ENCODE measurements at places on chromosomes 16 and 17.

- DNase-seq, result peak; percentile 86
These were observed 945 bp downstream of the SGSH start for GRCh38 chr17:80219013-80219762.

DNA sequence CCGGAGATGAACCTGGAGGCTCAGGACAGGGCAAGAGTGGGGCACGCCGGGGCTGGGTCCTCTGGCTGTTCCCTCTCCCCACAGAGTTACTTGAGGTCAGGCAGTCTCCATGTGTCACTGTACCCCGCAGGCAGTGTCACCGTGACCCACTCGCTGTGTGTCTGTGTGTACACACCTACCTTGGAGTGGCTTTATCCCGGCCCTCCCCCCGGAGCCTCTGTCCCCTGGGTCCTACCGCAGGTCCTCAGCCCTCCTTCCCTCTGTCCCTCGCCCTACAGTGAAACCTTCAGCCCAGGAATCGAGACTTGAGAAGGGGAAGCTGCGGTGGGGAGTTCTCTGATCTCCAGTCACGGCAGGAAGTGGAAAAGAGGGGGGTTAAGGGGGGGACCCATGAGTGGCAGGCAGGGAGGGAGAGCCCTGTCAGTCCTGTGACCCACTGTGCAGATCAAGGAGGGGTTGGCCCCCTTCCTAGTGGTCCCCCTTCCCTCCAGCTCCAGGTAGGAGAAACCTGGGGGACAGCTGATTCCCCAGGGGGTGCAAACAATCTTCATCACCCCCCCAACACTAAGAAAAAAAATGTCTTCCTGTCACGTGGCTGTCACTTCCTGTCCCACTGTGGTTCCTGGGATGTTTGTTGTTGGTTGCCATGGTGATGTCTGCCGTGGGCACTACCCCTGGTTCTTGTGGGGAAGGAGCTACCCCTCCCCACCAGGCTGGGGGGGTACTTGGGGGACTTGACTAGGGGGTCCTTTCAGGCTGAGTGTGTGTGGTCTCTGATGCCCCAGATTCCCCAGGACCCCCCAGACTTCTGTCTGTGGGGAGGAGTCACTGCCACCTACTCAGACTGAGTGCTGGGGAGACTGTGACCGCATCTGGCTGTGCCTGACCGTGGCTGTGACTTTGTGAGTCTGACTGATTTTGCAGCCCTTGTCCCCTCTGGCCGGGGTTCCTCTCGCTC is 13.7 kb downstream of the RARA start:
- peak; percentile 84 for DNase-seq

- DNase-seq, result no peak
These were observed 3.2 kb downstream of the TMC6 start for GRCh38 chr17:78125138-78125913.

DNA sequence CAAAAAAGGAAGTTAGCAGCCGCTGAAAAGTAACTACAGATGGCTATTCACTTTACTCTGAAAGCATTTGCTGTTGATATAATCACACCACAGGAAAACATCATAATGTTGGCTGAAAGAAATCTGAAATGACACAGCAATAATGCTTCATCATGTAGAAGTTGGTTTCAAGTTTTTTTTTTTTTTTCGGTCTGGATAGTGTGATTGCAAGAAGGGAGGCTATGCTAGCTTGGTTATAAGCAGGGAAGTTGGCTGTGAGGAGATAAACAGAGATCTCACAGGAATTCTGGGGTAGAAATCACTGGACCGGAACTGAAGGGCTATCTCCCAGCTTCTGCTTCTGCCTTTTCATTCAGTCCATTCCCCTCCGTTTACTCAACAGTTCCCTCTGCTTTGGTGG is 57.9 kb downstream of the MYO1D start:
- DNase-seq, result no peak

DNA sequence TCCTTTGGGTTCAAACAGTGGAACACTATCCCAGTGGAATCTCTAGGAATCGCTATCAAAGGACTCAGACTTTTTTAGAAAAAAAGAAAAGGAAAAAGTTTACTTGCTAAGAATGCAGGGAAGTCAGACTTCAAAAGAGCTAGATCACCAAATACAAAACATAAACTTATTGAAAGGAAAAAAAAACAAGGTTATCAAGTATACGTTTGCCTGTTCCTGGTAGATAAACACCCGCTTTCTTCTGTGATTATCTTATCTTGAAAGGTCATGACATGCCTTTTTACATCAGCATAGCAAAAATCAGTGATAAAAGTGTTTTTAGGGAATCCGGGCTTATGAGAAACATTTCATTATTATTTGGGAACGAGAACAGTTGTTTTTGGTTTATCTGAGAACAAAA is 129.3 kb upstream of the TMEM97 start:
- DNase-seq, result no peak

DNA sequence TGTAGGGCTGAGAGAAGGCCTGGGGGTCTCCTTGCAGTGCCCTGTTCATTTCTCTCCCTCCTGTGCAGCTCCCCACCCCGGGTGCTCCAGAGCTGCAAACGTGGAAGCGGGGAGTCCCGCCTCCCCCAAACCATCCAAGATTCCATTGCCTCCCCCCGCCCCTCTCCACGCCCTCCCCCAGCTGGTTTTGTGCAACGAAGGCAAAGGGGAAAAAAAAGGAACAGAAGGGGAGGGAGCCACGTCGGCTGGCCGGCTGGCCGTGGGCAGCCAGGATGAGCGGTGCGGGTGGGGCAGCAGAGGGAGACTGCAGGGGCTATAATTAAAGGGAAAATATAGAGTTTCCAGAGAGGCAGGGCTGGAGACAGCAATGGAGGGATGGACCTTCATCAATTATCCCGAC is 1.7 kb upstream of the COL1A1 start:
- DNase-seq, result no peak

GRCh38 chr16:30559690-30560089 is 1.5 kb upstream of the ZNF764 start:
- no peak for DNase-seq

- DNase-seq, result no peak
These were observed 13.1 kb downstream of the SLC38A8 start for GRCh38 chr16:84029297-84030047.

DNA sequence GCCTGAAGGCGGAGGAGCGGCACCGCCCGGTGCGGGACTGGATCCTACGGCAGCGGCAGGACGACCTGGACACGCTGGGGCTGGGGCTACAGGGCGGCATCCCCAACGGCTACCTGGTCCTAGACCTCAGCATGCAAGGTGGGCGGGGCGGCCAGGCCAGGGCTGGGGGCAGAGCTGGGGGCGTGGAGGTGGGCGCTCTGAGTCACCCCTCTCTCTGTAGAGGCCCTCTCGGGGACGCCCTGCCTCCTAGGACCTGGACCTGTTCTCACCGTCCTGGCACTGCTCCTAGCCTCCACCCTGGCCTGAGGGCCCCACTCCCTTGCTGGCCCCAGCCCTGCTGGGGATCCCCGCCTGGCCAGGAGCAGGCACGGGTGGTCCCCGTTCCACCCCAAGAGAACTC is 7.9 kb downstream of the MSLN start:
- DNase-seq, result no peak

DNA sequence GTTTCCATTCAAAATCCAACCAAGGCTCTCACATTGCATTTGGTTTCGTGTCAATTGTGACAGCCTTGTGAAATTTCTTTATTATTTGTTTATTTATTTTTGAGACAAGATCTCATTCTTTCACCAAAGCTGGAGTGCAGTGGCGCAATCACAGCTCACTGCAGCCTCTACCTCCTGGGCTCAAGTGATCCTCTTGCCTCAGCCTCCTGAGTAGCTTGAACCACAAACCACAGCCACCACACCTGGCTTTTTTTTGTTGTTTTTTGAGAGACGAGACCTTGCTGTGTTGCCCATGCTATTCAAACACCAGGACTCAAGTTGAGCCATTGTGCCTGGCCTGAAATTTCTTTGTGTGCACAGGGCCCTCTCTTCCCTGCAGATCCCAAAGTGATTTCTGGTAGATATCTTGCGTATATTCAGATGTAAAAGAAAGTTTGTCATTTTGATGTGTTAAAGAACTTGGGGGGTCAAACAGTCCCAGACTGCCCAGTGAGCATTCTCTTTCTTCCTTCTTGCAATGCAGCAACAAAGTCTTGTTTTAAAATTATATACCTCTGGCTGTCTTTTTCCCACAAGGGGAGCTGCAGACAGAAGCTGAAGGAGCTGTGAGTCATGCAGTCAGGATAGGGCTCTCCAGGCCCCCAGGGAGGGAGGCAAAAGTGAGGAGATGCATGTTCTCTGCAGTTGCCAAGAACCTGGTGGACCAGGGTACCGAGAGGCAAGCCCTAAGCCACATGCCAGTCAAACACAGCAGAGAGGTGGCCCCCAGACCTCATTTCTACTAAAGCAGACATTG is 15.5 kb upstream of the USP22 start:
- DNase-seq, result no peak

DNA sequence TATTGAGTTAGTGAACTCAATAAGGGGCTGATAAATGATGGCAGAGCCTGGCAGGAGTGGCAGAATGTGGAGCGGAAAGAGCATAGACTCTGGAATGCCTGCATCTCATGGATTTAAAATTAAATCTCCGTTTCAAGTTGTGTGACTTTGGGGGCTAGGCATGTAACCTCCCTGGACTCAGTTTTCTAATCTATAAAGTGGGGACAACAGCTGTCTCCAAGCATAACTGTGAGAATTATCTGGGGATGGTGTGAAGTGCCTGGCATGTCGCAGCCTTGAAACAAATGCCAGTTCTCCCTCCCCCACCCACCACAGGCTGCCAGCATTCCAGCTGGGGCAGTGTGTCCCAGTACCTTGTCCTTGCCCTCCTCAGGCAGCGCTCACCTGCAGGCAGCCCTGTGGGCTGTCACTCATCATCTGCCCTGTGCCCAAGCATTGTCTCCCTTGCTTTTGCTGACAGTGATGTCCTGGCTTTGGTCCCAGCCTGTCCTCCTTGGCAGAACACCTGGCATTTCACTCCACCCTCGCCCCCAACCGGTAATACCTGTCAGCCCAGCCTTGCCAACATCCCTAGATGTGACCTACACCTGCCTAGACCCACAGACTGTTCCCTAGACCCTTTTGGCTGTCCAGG is 129.6 kb downstream of the MRM1 start:
- DNase-seq, result no peak

DNA sequence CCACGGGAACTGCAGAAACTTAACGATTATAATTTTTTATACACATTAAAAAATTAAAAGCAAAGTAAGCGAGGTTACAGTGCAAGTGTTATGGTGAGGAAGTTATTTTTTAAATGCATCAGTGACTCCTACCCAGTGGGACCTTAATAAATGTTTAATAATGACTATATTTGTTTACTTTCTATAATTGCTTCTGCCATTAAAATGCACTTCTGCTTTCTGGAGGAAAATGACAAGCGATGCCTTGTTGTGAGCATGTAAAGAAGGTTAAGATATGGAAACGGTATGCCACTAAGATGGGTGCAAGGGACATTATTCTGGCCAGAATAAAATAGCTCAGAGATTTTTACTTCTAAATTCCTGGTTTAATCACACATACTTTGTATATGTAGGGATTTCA is 252.1 kb downstream of the CDH11 start:
- DNase-seq, result no peak

DNA sequence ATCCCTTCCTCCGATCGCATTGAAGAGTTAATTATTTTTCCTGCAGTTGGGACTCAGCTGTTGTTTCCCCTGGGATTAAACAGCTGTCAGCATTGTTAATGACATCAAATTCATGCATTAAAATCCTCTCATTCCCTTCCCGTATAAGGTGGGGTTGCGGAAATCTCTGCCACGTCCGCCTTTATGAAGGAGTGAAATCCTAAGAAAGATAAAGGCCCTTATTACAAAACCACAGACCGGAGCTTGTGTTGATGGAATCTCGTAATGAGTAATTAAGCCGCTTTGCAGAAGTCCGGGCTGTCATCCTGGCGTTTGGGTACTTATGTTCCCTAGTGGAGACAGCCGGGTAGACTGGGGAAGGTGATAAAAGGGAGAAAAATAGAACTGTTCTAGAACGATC is 627.6 kb downstream of the MAF start:
- no peak for DNase-seq

- DNase-seq, result no peak
These were observed 118.3 kb upstream of the EEF2KMT start for GRCh38 chr16:5215901-5216300.

DNA sequence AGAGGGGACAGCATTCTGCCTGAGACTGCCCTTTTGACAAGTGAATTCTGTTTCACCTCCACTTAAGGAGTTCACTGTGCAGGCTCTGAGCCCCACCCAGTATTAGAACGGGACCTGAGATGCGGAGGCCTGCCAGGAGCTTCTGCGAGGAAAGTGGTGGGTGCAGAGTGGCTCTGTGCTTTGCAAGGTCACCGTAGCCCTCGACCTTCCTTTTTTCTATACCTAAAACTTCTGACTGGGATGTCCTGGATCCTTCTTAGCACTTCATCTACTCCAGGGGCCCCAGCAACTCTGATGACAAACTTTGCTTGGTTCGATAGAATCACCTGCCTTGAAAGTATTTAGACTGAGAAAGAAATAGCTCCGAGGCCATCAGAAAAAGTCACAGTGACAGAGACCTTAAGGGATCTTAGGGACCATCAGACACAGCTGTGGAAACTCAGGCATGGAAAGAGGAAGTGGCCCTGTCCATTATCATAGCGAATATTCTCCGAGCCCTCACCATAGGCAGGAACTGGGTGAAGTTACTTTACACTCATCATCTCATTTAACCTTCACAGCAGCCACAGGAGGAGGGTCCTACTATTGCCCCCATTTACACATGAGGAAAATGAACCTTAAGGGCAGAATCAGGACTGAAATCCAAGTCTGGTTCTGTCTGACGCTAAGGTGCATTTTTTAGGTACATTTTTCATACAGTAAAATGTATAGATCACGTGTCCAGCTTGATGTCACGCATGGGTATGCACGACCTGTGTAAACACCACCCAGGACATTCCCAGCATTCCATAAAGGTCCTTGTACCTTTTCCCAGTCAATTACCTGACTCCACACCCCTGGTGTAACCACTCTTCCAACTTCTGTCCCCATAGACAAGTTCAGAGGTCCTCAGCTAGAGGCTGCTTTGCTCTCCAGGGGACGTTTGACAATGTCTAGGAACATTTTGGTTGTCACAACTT is 676 bp upstream of the KRT13 start:
- DNase-seq, result no peak

GRCh38 chr17:14321476-14321949 is 20.6 kb downstream of the HS3ST3B1 start:
- no peak for DNase-seq

DNA sequence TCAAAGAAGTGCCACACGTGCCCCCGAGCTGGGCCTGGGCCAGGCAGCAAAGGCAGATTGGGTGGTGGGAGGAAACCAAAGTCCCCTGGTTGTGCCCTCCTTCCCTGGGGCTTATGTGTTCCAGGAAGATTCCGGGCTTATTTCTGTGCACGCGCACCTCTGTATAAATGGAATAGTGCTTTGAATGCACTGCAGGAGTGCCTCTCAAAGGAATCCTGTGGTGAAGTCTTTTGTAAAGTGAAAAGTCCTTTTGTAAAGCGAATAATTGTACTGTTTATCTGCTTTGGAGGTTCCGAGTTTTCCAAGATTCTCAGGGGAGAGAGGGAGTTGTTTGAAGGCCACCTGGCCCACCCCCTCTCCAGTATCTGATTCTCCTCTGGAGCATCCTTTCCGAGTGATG is 26.8 kb downstream of the C17orf75 start:
- DNase-seq, result no peak

- DNase-seq, result no peak
These were observed 551 bp downstream of the WDR81 start for GRCh38 chr17:1724869-1725641.

All from activated CD4-positive, CD25-positive, alpha-beta regulatory T cell treated with anti-CD3 and anti-CD28 coated beads, Interleukin-2, amount 50 U/mL, for 16 hours (primary cell).